PC-3 (cell line): ENCODE measurements at places on chromosomes 12 and 14. TPM values are rescaled to one million over a fixed set of nuclear protein-coding genes. Genes with fewer than 3 reads are reported as not detected.
A peak's percentile ranks its signal among the peaks of the same experiment; 100 is the strongest.

Gene AKAP3
- total RNA-seq, result 1.1 and 1.9 TPM in 2 replicates

Gene TPH2
- total RNA-seq, result not detected in 2 replicates

- no peak for DNase-seq
- no peak overlapping the region for H3K4me3 ChIP-seq
- no peak overlapping the region for H3K27ac ChIP-seq
- H3K4me1 ChIP-seq, result peaks cover 14% of the 10 kb centered on the region; the same call in 1 of the 2 replicates
Measured at GRCh38 chr12:25692115-25693035, 139.3 kb upstream of the LMNTD1 start.

GRCh38 chr12:169528-170370 lies 44.2 kb downstream of the SLC6A12 start:
- no peak overlapping the region for H3K27ac ChIP-seq
- H3K4me1 ChIP-seq, result no peaks in the 10 kb centered on the region
- no peaks in the 10 kb centered on the region for H3K27me3 ChIP-seq
- H3K36me3 ChIP-seq, result no peaks in the 10 kb centered on the region
- no peak overlapping the region for H3K4me3 ChIP-seq
- DNase-seq, result no peak

DNA sequence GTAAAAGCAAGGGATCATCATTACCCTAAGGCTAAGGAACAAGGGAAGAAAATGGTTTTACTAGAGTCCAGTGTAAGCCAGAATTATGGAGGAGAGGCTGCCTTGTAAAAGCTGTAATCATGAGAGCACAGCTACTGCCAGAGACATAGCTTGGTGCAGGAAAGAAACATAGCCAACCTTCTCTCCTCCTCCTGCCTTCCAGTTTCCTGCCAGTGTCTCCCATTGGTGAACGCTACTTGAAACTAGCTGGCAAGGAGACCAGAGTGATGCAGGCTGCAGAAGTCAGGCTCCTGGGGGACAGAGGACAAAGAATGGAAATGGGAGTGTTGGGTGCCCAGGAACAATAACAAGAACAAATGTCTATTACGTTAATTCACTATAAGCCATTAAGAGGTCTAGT lies 158.5 kb downstream of the NELL2 start:
- H3K27ac ChIP-seq, result no peak overlapping the region
- peaks cover 11% of the 10 kb centered on the region; the same call in 1 of the 2 replicates for H3K27me3 ChIP-seq
- no peaks in the 10 kb centered on the region for H3K36me3 ChIP-seq
- H3K4me1 ChIP-seq, result no peaks in the 10 kb centered on the region
- DNase-seq, result no peak

Gene TMEM233
- not detected in 2 replicates for total RNA-seq

DNA sequence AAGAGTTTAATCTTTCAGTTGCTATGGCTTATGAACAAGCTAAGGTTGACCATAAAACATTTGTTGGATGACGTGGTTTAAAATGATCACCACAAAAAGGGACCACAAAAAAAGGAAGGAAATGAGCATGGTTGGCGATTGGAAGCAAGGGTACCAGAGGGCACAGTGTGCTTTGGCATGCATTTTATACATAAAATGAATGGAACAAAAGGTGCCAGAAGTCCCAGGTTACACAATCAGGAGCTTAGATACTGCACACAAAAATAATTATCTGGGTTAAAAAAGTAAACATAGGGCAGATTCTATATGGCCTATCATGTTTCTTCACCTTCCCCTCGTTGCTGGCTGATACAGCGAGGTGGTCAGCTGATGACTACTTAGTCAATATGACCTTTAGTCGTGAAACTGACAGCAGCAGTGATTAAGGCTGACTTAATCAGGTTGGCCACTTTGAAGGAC lies 50.7 kb downstream of the ZC3H14 start:
- H3K36me3 ChIP-seq, result peaks cover 52% of the 10 kb centered on the region
- H3K4me1 ChIP-seq, result peaks cover 39% of the 10 kb centered on the region
- no peaks in the 10 kb centered on the region for H3K27me3 ChIP-seq
- H3K4me3 ChIP-seq, result no peak overlapping the region

- no peak for DNase-seq
- H3K4me1 ChIP-seq, result 0 out of 2 replicates have a peak, but pooled peaks cover under 1% of the 10 kb centered on the region
- peaks cover 18% of the 10 kb centered on the region for H3K36me3 ChIP-seq
- no peak overlapping the region for H3K27ac ChIP-seq
Measured at GRCh38 chr12:132150780-132151144, 6.5 kb downstream of the NOC4L start.

DNA sequence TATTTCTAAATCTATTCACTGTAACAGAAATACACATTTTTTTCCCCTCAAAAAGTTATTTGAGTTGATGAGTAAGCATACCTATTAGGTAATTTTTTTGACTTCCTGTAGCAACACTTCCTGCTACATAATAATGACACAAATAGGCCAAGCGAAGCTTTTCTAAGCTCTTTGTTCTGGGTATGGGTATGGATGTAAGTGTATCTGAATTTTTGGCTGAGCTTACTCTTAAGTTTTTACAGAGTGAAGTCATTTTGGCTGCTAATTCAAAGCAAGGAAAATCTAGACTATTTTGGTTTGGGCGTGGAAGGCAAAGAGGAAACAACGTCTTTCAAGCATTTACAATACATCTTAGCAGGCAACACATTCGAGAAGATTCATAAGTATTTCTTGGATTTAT lies 1206.0 kb upstream of the FLRT2 start:
- H3K4me3 ChIP-seq, result no peak overlapping the region
- H3K27ac ChIP-seq, result no peak overlapping the region
- DNase-seq, result peak; percentile 19
- H3K4me1 ChIP-seq, result no peaks in the 10 kb centered on the region
- H3K27me3 ChIP-seq, result no peaks in the 10 kb centered on the region

- H3K4me3 ChIP-seq, result no peak overlapping the region
- no peaks in the 10 kb centered on the region for H3K27me3 ChIP-seq
- H3K36me3 ChIP-seq, result no peaks in the 10 kb centered on the region
- DNase-seq, result no peak
Measured at GRCh38 chr14:31068235-31068634, 42.1 kb upstream of the STRN3 start.

DNA sequence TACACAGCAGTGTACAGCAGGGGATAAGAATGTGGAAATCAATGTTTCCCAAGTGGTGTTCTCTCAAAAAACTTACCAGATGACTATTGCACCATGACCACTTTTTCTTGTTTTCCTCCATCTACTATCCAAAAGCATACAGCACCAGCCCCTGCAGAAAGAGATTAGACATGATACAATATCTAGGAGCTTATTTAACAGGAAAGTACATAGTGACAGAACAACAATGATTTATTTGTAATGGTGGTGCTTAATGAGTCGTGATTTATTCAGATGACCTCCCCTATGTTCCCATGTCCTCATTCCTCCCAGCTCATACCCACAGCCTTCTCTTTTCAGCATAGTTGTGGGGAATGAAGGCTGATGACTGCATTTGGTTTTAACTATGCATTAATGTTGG lies 413.6 kb downstream of the BTG1 start:
- DNase-seq, result peak; percentile 37
- H3K27me3 ChIP-seq, result no peaks in the 10 kb centered on the region
- H3K4me3 ChIP-seq, result no peak overlapping the region
- no peaks in the 10 kb centered on the region for H3K36me3 ChIP-seq
- H3K4me1 ChIP-seq, result no peaks in the 10 kb centered on the region
- H3K27ac ChIP-seq, result 0 out of 2 replicates have a peak overlapping the region, but pooled peaks have one; percentile 2

Gene TSPAN9
- 5.1 and 6.2 TPM in 2 replicates for total RNA-seq

Gene CLEC4A
- 0.51 TPM in 1 of 2 replicates, not detected in the other for total RNA-seq

- H3K27ac ChIP-seq, result no peak overlapping the region
- peak overlapping the region; percentile 71 for H3K4me3 ChIP-seq
- H3K36me3 ChIP-seq, result no peaks in the 10 kb centered on the region
- peak; percentile 83 for DNase-seq
- H3K27me3 ChIP-seq, result peaks cover 11% of the 10 kb centered on the region
Measured at GRCh38 chr12:119989731-119990381, 820 bp downstream of the BICDL1 start.

Gene RNF212B
- not detected in 2 replicates for total RNA-seq

GRCh38 chr14:75649337-75649736 lies 11.3 kb downstream of the ERG28 start:
- DNase-seq, result no peak
- no peaks in the 10 kb centered on the region for H3K27me3 ChIP-seq
- H3K4me3 ChIP-seq, result no peak overlapping the region
- H3K27ac ChIP-seq, result peak overlapping the region; percentile 52
- H3K36me3 ChIP-seq, result peaks cover 22% of the 10 kb centered on the region; the same call in 1 of the 2 replicates
- peaks cover 46% of the 10 kb centered on the region for H3K4me1 ChIP-seq

GRCh38 chr14:104364830-104365229 lies 214.7 kb upstream of the C14orf180 start:
- H3K27me3 ChIP-seq, result peaks cover 80% of the 10 kb centered on the region
- no peak overlapping the region for H3K4me3 ChIP-seq
- H3K27ac ChIP-seq, result no peak overlapping the region
- H3K4me1 ChIP-seq, result no peaks in the 10 kb centered on the region
- no peak for DNase-seq

Gene KLHL33
- total RNA-seq, result 0.17 TPM in 1 of 2 replicates, not detected in the other

DNA sequence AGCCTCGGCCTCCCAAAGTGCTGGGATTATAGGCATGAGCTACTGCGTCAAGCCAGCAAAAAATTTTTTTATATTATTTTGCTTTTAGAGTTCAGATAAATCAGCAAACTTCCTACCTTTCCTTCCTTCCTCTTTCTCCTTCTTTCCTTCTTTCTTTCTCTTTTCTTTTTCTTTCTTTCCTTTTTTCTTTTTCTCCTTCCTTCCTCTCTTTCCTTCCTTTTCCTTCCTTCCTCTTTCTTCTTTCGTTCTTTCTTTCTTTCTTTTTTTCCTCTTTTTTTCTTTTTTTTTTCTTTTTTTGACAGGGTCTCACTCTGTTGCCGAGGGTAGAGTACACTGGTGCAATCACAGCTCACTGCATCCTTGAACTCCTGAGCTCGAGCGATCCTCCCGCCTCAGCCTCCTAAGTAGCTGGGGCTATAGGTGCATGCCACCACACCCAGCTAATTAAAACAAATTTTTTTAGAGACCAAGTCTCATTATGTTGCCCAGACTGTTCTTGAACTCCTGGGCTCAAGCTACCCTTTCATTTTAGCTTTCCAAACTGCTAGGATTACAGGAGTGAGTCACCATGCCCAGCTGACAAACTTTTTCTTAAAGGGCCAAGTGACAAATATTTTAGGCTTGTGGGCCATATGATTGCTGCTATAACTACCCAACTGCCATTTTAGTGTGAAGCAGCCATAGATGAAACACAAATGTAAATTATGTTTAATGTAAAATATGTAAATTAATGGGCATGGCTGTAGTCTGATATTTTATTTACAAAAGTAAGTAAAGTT lies 7.1 kb upstream of the WASHC4 start:
- H3K4me3 ChIP-seq, result no peak overlapping the region
- no peaks in the 10 kb centered on the region for H3K27me3 ChIP-seq
- peaks cover 10% of the 10 kb centered on the region for H3K4me1 ChIP-seq
- H3K27ac ChIP-seq, result no peak overlapping the region

DNA sequence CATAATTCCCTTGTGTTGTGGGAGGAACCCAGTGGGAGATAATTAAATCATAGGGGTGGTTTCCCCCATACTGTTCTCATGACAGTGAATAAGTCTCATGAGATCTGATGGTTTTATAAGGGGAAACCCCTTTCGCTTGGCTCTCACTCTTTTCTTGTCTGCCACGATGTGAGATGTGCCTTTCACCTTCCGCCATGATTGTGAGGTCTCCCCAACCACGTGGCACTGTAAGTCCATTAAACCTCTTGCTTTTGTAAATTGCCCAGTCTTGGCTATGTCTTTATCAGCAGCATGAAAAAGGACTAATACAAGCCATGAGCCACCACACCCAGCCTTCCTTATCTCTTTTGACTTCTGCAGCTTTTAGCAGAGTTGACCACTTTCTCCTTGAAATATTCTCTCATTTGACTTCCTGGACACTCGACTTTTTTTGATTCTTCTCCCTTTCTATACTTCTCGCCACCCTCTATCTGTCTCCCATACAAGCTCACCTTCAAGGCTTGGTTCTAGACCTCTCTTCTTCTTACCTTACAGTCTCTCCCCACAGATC lies 2.3 kb downstream of the MTERF2 start:
- no peak overlapping the region for H3K4me3 ChIP-seq
- DNase-seq, result no peak
- peaks cover 26% of the 10 kb centered on the region for H3K4me1 ChIP-seq
- no peaks in the 10 kb centered on the region for H3K27me3 ChIP-seq

Gene SOAT2
- 0.07 and 0.86 TPM in 2 replicates for total RNA-seq

DNA sequence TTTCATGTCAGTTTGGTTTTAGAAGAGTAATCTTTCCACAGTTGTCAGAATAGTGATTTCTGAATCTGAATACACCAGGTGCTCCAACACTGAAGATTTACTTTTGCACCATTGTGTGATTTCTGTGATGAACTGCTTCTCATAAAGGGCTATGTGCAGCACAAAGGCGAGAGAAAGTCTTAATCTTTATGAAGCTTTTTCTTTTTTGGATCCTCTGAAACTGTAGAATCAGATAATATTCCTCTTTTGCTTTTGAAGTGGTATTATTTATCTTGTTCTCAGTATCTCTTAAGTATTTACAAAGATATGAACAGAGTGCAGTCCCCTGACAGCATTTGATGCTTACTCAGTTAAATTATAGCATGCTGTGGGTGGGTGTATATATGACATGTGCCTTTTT lies 207.8 kb downstream of the NAV3 start:
- H3K4me3 ChIP-seq, result no peak overlapping the region
- no peaks in the 10 kb centered on the region for H3K36me3 ChIP-seq
- H3K27me3 ChIP-seq, result no peaks in the 10 kb centered on the region
- H3K27ac ChIP-seq, result no peak overlapping the region

GRCh38 chr12:66548338-66549049 lies 130.4 kb downstream of the GRIP1 start:
- H3K4me1 ChIP-seq, result no peaks in the 10 kb centered on the region
- H3K36me3 ChIP-seq, result no peaks in the 10 kb centered on the region
- no peak overlapping the region for H3K27ac ChIP-seq
- H3K27me3 ChIP-seq, result no peaks in the 10 kb centered on the region
- H3K4me3 ChIP-seq, result no peak overlapping the region

DNA sequence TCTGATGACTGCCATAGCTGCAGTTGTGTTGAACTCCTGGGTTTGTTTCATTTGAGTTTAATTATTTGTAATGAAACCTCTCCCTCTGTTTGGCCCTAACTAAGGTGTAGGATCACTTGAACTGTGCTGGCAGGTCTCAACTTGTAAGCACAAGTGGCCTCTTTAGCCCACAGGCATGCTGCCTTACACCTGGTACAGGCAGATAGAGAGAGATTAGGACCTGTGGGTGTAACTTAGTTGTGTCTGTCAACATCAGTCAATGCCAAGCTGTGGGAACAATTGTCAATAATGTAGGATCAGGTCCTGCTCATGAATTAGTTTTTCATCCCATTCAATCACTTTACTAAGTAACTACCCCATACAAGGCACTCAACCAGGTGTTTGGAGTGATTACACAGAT lies 263.0 kb upstream of the G2E3 start:
- H3K4me3 ChIP-seq, result no peak overlapping the region
- no peak for DNase-seq
- peaks cover 10% of the 10 kb centered on the region; the same call in 1 of the 2 replicates for H3K4me1 ChIP-seq
- H3K27me3 ChIP-seq, result peaks cover 18% of the 10 kb centered on the region; the same call in 1 of the 2 replicates

GRCh38 chr12:46259713-46260112 lies 9.1 kb downstream of the SLC38A1 start:
- no peaks in the 10 kb centered on the region for H3K27me3 ChIP-seq
- no peak overlapping the region for H3K4me3 ChIP-seq
- no peak for DNase-seq
- H3K4me1 ChIP-seq, result peaks cover 57% of the 10 kb centered on the region
- H3K36me3 ChIP-seq, result peaks cover 5% of the 10 kb centered on the region
- H3K27ac ChIP-seq, result no peak overlapping the region
